Stomach (tissue), 19 donors: ENCODE measurements at places on chromosomes 12 and 14. TPM values are rescaled to one million over a fixed set of nuclear protein-coding genes. Genes with fewer than 3 reads are reported as not detected.

Gene C14orf180
- 3.8 TPM for total RNA-seq

Gene ITGB7
- total RNA-seq: 4.6 TPM

Gene NID2
- total RNA-seq: 8.0 TPM

Gene KRT82
- not detected for total RNA-seq

Gene KCNA5
- total RNA-seq: not detected

Gene FAR2
- total RNA-seq: 96.7 TPM

Gene POTEM
- not detected for total RNA-seq

Gene RNU4-1
- under 0.01 TPM for total RNA-seq

Gene GPR65
- 1.3 TPM for total RNA-seq

Gene TCL1B
- total RNA-seq: not detected

Gene SERPINA6
- not detected for total RNA-seq
